ENCODE measurements at places on chromosomes 4 and X.
A peak's percentile ranks its signal among the peaks of the same experiment; 100 is the strongest.

DNA sequence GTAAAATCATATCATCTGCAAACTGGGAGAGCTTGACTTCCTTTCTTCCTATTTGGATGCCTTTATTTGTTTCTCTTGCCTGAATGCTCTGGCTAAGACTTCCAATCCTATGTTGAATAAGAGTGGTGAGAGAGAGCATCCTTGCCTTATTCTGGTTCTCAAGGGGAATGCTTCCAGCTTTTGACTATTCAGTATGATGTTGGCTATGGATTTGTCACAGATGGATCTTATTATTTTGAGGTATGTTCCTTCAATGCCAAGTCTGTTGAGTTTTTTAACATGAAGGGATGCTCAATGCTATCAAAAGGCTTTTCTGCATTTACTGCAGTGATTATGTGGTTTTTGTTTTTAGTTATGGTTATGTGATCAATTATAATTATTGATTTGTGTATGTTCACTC is 2144.6 kb upstream of the TENM3 start:
- no peak for DNase-seq

- no peak for DNase-seq
These were observed 112.1 kb downstream of the CPZ start for GRCh38 chr4:8704632-8705031.

DNA sequence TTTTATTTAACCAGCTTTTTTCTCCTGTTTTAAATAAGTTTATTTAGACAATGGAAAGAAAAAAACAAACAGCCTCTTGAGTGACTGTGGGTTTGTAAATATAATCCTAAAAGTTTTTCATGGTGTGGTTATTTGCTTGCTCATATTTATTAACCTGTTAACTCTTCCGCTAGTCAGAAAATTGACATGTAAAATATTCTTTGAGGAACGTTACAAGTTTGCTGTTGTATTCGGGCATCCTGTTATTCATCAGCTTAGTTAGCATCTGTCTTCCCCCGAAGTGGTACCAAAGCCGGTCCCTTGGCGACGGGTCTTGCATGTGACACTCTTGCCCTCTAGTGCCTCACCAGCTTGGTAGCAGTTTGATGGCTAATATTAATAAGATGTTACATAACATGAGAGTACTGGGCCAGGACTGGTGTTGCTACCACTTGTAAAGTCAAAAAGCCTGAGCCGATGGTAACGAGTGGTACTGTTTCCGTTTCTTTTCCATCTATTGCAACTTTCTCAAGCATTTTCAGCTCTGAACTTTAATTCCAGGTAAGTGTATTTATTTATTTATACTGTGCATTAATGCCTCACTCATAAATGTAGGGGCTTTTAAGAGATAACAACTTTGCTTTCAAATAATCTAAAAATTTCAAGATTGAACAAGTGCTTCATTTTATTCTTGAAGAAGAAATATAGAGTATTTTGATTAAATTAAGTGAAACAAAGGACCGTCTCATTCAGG is at the start of gene NDST3:
Gene NDST3 (plus strand): TSS at position 434 of the 733 bp plus-strand sequence. CDS start 19,425 bp downstream, outside the sequence.
- DNase-seq: peak; percentile 93

DNA sequence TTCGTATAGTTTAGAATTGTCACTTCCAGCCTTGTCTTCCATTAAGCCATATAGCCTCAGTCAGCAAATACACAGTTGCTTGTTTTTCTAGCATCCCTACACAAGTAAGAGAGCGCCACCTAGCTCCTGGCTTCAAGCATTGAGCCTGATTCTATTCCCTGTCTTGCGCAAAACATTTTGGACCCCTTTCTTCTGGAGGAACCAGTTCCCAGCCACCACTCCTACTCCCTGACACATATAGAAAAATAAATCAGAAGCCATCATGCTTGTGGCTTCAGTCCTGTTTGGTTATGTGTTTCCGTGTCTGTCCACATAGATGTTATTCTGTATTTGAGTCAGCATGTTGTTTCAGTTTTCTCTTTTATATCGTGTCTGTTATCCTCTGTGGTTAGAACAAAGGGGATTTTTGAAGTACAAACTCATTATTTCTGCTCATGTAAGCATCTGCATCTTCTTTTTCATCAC is 59.9 kb downstream of the GK start:
- DNase-seq: peak; percentile 79

GRCh38 chrX:7852166-7852565 is 9.2 kb downstream of the VCX start:
- DNase-seq: no peak
